Stomach (tissue), 19 donors: ENCODE measurements at places on chromosomes 1 and 21.
A peak's percentile ranks its signal among the peaks of the same experiment; 100 is the strongest.

GRCh38 chr21:10463156-10463555 lies 58.2 kb upstream of the TPTE start:
- no peak for DNase-seq

DNA sequence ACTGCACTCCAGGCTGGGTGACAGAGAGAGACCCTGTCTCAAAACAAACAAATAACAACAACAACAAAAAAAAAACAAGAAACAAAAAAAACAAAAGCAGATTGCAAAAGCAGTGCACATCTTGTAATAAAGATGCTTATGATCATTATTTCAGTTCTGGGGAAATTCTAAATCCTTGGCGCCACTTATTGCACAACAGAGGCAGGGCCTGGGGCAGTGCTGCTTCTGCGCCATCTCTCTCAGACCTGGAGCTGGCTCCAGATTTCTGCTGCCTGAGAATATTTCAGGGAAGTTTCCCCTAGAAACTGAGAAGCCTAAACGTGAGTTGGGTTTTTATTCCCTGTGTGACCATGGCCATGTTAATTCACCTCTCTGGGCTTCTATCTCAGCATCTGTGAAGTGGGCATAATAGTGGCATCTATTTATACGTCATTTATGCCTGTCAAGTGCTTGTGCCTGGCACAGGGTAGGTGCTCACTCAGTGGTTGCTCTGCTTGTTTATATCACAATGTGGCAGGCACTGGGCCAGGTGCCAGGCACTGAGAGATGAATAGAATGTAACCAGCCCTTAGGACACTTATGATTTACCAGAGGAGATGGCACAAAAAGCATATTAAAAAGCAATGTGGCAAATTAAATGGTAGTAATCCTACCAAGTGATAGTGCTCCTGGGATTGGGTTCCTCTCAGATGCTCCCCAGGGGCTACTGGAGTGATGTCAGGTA lies 67.9 kb downstream of the MDM4 start:
- peak; percentile 31 for DNase-seq

DNA sequence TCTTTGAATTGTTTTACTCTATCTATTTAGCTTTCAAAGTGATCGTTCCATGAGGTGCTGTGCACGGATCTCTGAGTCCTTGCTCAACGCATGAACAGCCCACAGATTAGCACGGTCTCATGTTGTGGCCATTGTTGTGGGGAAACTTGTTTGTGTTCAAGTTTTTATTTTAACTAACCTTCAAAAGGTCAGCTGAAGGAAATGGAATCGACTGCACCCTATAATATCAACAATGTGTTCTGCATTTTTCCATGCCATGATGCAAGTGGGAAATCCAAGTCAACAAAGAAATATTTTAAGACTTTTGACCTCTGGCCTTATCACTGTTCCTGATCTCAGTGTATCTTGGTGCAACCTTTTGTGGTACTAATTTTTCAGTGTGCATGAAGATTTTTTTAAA lies 6.1 kb downstream of the SH2D1B start:
- no peak for DNase-seq

- no peak for DNase-seq
These were observed 106.4 kb downstream of the ZSCAN20 start for GRCh38 chr1:33578557-33579448.

DNA sequence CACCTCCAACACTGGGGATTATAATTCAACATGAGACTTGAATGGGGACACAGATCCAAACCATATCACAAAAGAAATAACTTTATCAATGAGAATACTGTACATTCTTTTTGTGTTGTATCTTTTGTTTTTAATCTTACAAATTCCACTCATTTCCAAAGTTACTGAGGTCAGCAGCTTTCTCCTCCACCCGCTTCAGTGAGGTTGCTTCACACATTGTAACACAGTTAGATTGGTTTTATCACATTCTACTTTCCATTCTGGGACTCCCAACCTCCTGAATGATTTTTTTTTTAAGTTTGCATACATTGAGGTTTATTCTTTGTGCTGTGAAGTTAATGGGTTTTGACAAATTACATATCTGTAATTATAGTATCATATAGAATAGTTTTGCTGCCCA lies 43.8 kb downstream of the DDAH1 start:
- no peak for DNase-seq

GRCh38 chr1:177044390-177044789 lies 120.1 kb downstream of the ASTN1 start:
- DNase-seq: no peak

DNA sequence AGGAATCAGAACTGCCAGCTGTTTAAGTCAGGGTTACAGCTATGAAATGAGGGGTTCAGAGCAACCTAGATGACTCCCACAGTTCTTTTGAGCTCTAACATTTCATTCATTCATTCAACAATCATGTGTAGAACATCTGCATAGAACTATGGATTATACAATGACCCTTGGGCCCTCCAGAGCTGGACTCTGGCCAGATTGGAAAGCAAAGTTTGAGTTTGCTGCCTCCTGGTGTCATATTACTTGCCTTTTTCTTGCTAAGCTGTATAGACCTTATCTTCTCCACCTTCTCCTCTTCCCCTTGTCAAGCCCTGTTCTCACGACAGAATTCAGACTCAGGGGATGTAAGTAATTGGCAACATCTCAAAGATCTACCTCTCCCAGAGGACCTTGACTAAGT lies 4.0 kb downstream of the CASQ2 start:
- DNase-seq: peak; percentile 73

DNA sequence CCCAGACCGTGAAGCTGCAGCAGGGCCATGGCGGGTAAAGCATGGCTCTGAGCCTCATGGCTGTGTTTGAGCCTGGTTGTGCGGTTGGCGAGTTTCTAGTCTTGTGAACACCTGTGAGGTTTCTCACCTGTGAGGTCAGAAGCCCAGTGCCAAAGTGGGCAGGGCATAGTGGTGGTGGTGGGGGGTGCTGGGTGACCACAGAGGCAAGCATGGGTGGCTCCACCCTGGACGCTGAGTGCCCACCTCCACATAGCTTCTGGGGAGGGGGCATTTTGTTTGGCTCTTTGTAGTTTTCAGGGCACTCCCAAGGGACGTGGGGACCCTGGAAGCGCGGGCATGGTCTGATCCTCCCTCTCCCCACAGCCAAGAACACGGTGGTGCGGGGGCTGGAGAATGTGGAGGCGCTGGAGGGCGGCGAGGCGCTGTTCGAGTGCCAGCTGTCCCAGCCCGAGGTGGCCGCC lies 91.1 kb downstream of the TRIM11 start:
- DNase-seq: peak; percentile 18

DNA sequence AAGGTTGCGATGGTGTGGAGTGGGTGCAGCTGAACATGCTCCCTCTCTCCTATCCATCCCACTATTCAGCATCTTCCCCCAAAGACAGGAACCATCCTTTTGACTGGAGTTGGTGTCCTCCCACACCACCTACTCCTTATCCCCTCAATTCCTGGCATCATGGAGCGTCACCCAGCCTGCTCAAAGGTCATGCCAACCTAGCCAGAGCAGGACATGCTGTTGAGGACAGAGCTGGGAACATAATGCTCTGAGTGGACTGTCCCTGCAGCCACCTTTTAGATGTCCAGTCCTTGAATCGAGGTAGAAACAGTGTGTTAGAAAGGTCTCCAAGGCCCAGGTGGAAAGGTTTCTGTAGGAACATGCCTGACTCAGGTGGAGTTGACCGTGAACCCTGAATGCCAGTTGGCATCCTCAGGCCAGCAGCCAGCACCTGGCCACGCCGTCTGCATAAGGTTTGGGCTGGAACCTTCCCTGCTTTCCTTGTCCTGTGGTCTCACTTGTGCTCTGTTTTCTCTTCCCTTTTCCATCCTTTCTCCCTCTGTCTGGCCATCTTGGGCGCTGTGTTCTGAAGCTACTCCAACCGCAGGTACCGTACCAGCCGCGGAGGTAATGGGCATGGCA lies 52.2 kb upstream of the CNTN2 start:
- DNase-seq: no peak

- DNase-seq: no peak
These were observed 6.8 kb downstream of the SEMA4A start for GRCh38 chr1:156160000-156160742.

- DNase-seq: no peak
These were observed 1.4 kb upstream of the HEYL start for GRCh38 chr1:39640861-39641260.

DNA sequence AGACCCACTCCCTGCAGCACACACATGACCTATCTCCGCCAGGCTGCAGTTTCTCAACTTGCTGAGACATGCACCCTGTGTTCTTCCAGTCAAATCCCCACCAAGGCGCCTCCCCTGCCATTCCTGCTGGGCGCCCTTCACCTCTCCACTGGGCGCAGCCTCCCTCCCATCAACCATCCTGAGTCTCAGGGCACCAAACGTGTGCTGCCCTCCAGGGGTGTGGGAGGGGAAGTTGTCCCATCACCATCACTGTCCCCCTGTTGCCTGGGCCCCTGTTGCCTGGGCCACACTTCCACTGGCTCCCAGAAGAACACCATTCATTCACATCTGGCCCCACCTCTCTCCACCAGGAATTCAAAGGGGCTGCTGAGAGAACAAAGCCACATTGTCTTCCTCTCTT lies 44.9 kb upstream of the EFHD2 start:
- no peak for DNase-seq

DNA sequence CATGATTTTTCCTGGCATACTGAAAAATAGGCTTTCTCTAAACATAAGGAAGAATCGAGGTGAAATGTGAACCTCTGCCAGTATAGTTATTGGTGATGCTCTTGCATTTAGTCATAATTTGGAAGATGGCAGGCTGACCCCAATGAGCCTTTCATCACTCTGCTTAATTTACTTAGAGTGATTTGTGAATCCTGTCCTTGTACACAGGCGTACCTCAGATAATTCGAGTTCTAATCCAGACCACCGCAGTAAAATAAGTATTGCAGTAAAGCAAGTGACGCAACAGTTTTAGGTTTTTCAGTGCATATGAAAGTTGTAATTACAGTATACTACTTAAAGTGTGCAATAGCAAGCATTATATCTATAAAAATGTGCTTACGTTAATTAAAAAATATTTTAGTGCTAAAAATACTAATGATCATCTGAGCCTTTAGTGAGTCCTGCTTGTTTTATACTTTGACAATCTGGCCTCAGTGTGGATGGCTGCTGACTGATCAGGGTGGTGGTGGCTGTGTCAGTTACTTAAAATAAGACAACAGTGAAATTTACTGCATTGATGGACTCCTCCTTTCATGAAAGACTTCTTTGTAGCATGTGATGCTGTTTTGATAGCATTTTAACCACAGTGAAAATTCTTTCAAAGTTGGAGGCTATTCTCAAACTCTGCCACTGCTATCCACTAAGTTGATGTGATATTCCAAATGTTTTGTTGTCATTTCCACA lies 1.7 kb downstream of the PKNOX1 start:
- DNase-seq: no peak

GRCh38 chr1:62423580-62424242 lies 13.1 kb upstream of the USP1 start:
- DNase-seq: no peak

DNA sequence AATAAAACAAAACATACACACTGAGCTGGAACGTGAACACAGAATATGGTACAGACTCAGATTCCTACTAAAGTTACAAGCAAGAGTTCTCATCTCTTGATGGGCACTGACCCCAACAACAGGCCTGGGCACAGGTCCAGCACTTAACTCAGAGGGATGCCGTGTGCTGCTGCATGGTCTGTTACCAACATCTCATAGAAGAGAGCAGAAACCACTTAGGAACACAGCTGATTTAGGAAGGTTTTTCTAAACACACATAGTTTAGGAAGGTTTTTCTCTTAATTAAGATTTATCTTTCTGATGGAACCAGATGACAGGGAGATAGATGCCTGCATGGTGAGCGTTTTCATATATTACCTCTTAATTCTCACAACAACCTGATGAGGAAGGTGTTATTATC lies 1.5 kb downstream of the GCLM start:
- peak; percentile 51 for DNase-seq

DNA sequence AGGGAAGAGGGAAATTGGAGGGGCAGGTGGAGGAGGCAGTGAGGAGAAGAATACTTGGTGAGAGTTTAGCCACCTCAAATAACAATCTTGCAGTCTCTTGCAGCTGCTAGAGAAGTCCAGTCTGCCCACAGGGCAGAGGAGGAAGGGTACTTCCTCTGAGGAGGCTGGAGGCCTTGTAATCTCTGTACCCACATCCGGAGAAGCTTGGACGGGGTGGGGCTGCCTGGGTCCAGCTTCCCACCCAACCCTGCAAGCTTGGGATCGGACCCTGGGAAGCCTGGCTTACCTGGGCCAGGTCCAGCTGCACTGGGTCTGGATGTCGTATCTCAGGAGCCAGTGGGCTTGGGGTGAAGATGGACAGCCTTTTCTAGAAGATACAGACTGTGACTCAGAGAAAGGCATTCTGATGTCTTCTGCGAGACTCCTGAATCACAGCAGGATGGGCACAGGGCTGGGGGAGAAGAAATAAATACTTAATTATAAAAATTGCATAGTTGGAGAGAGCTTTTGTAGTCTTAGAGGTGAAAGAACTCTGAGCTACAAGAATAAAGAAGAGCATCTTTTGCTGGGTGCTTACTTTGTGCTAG lies 111.8 kb upstream of the JUN start:
- no peak for DNase-seq

GRCh38 chr21:24023402-24023801 lies 1583.9 kb downstream of the MRPL39 start:
- peak; percentile 18 for DNase-seq

GRCh38 chr1:209435654-209436566 lies 147.6 kb upstream of the CAMK1G start:
- peak; percentile 50 for DNase-seq

DNA sequence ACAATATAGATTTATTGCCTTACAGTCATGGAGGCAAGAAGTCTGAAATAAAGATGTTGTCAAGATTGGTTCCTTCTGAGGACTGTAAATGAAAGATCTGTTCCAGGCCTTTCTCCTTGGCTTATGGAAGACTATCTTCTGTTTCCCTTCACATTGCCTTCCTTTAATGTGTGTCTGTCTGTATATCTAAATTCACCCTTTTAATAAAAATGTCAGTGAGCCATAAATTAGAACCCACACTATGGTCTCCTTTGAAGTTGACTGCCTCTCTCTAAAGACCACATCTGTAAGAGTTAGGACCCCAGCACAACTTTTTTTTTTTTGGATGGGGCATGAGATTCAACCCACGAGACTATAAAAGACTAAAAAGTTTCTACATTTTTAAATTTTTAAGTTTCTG lies 305.8 kb downstream of the KCNT2 start:
- DNase-seq: no peak

GRCh38 chr21:44722731-44723130 lies 11.4 kb upstream of the TSPEAR start:
- DNase-seq: no peak

DNA sequence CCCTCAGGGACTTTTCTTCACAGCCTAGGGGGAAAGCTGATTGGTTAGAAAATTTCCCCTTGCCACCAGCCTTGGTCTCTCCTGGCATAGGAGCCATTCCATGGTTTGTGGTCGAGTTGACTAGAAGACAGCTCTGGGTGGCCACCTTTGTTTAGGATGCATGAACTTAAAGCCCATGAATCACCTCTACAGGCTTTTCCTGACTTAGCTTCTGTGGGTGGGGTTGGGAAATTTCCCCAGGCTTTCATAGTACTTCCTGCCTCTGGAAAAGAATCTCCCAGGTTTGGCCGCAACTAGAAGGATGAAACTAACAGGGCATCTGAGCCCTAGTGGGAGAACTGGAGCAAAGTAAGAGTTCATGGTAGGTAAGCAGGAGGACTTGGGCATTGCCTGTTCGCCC lies 72.6 kb downstream of the SNRPE start:
- DNase-seq: no peak
